GM23338 (cell line): ENCODE measurements at places on chromosomes 5 and 9. TPM values are rescaled to one million over a fixed set of nuclear protein-coding genes. Genes with fewer than 3 reads are reported as not detected.
A peak's percentile ranks its signal among the peaks of the same experiment; 100 is the strongest.

DNA sequence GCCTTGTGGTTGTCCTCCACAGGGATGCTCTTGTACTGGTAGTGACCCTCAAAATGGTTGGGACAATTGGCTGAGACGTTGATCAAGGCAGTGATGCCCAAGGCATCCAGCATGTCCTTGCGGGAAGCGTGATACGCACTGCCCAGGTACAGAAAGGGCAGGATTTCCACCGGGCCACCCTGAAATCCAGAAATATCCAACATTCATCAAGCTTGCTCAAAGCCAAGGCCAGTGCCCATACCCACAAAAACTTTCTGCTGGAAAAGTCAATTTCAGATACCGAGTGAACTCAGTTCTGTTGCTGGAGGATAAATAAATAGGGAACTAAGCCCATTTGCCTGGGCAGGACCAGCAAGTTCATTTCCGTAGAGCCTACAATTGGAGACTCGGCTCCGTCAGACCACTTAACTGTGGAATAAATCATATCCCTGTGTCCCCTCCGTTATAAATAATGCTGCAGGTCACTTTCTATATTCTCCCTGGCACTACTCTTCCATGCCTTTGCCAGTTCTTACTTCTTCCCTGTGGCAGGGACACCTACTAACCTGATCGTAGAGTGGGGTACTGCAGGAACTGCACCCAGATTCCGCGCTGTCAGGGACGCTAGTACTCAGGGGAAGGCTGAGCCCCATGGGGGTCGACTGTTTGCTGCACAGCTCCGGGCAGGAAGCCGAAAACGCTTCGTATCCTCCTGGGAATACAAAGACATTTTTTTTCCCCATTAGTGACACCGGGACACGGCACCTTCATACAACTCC is 1.2 kb downstream of the DUSP1 start:
- peak; percentile 31 for DNase-seq

GRCh38 chr9:123107639-123108285 is 74.3 kb downstream of the GPR21 start:
- peak; percentile 57 for DNase-seq

RASGEF1C gene
- 0.42 and 2.6 TPM in 2 replicates for total RNA-seq

CCL27 gene
- not detected in 2 replicates for total RNA-seq

GNA14 gene
- total RNA-seq, result 10.5 and 11.1 TPM in 2 replicates

GRCh38 chr5:124655921-124656511 is 90.4 kb downstream of the ZNF608 start:
- DNase-seq, result no peak

FCN2 gene
- not detected in 2 replicates for total RNA-seq

CCNO gene
- not detected in 2 replicates for total RNA-seq

VAV2 gene
- 24.3 and 28.9 TPM in 2 replicates for total RNA-seq

DNA sequence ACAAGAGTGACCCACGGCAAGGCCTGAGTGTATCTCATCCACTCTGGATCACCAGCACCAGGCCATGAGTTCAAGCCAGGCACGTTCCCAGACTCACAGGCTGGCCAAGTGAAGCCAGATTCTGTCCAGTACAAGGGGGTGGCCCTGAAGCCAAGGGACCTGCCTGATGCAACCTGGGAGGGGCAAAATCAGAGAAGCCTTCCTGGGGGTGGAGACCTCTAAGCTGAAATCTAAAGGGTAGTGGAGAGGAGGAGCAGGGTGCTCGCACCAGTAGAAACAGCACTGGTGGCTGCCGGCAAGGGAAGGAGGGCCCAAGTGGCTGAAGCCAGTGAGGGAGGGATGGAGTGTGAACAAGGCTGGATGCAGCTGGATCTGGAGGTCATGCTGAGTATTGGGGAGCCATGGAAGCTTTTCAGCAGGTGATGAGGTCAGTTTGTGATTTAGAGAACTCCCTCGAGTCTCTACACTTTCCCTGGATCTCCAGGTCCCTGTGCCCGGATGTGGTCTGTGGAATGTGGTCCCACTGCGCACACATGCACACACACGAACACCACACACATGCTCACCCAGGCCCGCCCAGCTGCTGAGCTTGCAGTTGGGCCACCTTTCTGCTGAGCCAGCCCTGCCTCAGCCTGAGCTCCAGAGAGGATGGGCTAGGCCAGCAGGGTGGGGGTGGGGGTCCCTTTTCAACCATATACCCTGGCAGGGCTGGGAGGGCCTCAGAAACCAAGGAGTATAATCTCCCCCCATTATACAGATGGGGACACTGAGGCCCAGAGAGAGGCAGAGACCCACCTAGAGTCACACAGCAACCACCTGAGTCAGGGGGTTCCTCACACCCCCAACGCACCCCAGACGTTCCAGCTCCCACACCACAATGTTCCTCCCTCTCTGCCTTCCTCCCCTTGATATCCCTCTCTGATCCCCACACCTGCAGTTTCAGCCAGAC is 1.6 kb downstream of the PIP5KL1 start:
- DNase-seq, result no peak

GRCh38 chr5:14776602-14777001 is 95.0 kb downstream of the ANKH start:
- no peak for DNase-seq

DNA sequence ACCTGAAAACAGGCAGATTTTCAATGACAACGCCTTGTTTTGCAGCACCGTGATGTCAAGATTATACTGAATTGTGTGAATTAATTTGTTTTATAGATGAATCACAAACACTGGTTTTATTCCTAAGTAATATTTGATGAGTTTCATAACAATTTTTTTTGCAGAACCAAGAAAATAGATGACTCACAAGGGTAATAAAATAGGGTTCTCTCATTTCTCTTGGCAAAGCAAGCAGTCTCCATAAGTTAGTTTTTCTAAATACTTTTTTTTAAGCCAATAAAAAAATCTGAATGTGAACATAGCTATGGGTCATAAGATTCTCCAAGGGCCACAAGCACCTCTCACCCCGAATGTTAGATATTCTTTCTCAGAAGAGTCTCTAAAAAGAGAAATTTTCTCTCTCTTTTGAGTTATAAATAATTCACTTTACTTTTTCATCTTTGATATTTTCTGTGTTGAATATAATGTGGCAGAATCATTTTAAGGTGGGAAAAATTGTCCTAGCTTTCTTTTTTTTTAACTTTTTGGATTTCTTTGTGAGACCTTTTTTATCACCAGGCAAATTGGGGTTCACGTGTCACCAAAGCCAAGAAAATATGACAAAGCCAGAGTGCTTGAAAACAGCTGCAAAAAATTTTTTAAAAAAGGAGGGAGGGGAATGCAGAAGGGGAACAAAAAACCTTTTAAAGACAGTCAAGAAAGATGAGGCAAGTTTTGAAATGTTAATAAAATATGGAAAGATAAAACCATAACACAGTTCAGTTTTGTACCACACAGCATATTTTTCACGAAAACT is 174.6 kb upstream of the DAPK1 start:
- DNase-seq, result no peak

GRCh38 chr9:84846906-84847305 is 177.4 kb downstream of the NTRK2 start:
- DNase-seq, result no peak

DNA sequence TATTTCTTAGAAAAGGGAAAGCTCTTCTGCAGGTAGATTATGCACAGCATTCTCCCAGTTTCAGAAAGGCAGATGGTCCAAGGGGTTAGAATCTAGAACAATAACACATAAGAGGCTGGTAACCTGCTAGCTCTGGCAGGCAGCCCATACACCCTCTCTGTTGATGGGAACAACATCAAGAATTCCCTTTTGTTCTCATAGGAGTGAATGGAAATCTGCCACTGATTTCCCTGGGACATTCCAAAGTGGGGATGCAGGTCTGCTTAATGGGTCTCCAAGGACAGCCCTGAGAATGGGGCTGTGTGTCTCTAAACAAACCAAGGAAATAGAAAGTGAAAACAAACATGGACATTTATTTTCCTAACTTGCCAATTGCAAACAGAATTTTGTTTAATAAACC is 456.8 kb downstream of the EBF1 start:
- DNase-seq, result no peak

PCDHB11 gene
- 0.47 and 1.3 TPM in 2 replicates for total RNA-seq

FIBCD1 gene
- 4.4 and 15.5 TPM in 2 replicates for total RNA-seq

SAXO1 gene
- not detected in 2 replicates for total RNA-seq

- DNase-seq, result no peak
Measured at GRCh38 chr5:115555084-115555633, 10.6 kb upstream of the FEM1C start.

DNA sequence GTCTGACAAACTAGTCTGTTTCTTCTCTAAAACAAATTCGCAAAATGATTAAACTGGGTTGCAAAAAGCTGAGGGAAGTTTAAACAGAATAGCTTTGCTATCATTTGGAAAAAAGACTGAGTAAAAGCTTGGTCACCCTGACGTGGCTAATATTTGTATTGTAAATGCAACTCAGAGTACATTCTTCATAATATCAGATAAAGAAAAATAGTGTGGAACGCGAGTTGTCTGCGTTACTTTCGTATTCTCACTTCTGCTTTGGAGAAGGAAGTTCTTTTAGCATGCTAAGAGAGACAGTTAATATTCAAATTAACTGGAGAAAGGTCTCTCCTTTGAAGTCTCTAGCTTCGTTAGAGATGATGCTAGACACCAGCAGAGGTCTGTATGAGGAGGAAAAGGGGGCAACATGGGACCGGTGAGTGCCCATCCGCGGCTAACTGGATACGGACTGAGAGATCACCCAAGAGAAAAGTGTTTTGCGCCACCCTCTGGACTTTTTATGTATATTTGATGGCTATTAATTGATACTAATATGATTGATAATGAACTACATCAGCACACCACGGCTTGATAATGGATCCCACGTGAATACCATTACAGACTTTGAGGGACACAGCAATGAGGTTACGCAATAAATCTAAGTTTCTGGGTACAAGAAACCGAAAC is 2.9 kb upstream of the CNTRL start:
- peak; percentile 40 for DNase-seq

- DNase-seq, result no peak
Measured at GRCh38 chr5:86824637-86825036, 206.9 kb downstream of the COX7C start.

ISL1 gene
- 0.38 and 1.8 TPM in 2 replicates for total RNA-seq

SOWAHA gene
- 0.52 and 0.93 TPM in 2 replicates for total RNA-seq

CCNJL gene
- 22.1 and 29.2 TPM in 2 replicates for total RNA-seq

DNA sequence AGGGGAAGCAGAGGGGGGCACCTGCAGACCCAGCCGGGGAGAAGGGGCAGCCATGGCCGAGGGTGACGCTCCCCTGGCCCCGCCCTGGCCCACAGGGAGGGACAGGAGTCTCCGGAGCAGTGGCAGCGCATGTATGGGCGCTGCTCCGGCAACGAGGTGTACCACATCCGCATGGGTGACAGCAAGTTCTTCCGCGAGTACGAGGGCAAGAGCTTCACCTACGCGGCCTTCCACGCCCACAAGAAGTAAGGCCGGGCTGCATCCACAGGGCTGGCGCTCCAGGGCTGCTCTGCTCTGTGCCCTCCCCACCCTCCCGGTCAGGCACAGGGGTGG is 68.2 kb downstream of the KCNT1 start:
- no peak for DNase-seq

DNA sequence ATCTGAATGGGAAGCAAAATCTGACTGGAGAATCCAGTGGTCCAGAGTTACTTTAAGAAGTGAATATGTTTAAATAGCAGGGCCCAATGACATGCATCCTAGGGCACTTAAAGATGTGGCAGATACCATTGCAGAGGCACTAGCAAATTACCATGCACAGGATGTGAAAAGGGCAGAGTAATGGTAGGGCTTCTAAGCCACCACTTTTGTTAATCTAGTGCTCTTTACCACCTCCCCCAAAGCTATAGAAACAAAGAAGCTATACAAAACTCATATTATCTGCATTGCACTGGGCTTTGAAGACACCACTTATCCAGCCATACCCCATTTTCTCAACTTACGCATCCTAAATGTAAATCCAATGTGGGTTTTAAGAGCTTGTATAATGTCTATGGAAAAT is 81.2 kb downstream of the ZCCHC7 start:
- DNase-seq, result peak; percentile 26

IER5L gene
- total RNA-seq, result 0.90 and 1.2 TPM in 2 replicates

- DNase-seq, result peak; percentile 91
Measured at GRCh38 chr9:116661037-116661954, 25.8 kb upstream of the TRIM32 start.

- no peak for DNase-seq
Measured at GRCh38 chr9:110864011-110864410, 174.3 kb downstream of the LPAR1 start.

- DNase-seq, result no peak
Measured at GRCh38 chr5:83562071-83562606, 90.6 kb downstream of the VCAN start.

GRCh38 chr5:138762110-138762509 is 8.9 kb downstream of the CTNNA1 start:
- no peak for DNase-seq

IL3 gene
- total RNA-seq, result not detected in 2 replicates

AQP3 gene
- 3.5 and 3.8 TPM in 2 replicates for total RNA-seq

DNA sequence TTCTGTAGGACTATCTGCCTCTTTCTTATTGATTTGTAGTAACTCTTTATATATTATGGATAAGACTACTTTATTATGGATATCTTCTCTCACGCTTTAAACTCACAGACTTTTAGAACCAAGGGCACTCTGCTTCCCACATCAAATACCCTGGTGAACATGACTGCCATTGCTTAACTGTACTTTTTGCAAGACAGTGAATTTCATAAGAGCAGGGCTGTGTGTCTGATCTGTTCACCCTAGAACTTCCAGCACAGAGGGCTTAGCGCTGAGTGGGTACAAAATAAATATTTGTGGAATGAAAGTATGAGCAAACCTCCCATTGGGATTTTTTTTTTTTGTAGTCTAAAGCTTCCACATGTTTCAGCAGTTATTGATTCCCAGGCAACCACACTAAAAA is 84.8 kb downstream of the CFAP77 start:
- no peak for DNase-seq

CTXN3 gene
- not detected in 2 replicates for total RNA-seq

PCDHGA8 gene
- total RNA-seq, result 4.6 and 5.3 TPM in 2 replicates

GRCh38 chr5:115469904-115470516 is 74.6 kb downstream of the FEM1C start:
- DNase-seq, result no peak

GRCh38 chr9:74366111-74366510 is 131.0 kb upstream of the RORB start:
- DNase-seq, result no peak

CNTLN gene
- 12.1 and 17.7 TPM in 2 replicates for total RNA-seq

DNA sequence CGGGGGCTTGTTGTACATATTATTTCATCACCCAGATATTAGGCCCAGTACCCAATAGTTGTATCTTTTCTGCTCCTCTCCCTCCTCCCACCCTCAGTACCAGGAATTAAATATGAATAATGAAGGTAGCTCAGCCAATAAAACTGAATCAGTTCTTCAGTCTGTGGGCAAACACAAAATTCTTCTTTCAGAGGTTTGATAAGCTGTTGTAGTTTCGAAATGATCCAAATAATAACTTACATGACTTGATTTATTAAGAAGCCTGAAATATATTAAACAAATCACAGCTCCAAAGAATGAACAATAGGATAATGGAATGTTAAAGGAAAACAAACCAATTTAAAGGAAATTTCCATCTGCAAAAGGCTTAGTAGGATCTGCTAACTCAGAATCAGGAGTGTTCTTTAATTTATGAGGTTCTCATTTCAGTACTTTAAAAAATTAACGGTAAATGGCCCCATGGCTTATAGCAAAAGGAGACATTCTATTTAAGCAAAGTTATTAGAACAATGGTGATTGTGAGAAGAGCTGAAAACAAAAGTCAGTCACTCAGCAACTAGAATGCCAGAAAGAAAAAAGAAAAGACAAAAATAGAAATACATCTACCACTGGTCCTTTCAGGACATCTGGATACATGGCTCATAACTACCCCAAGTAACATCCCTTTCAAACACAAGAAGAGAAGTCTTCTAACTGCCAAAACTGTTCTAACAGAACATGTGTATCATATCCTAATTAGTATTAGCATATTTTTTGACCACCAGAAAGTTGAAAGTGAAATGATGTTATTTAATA is 62.4 kb downstream of the NR3C1 start:
- no peak for DNase-seq
